ENCODE measurements at places on chromosomes 16 and 17.

- no peak for DNase-seq
Observed at GRCh38 chr16:64627288-64627687, 494.6 kb downstream of the CDH11 start.

GRCh38 chr16:66469947-66470546 is 43.0 kb downstream of the BEAN1 start:
- no peak for DNase-seq

GRCh38 chr17:1796800-1797199 is 32.9 kb downstream of the SMYD4 start:
- DNase-seq: no peak

DNA sequence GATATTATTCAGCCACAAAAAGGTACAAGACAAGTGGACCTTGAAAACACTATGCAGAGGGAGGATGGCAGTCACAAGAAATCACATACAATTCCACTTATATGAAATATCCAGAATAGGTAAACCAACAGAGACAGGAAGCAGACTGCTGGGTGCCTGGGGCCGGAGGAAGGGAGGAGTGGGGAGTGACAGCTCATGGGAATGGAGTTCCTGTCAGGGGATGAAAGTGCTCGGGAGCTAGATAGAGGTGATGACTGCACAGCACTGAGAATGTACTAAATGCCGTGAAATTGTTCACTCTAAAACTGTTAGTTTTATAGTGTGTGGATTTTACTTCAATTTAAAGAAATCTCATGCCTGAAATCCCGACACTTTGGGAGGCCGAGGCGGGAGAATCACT is 74.2 kb upstream of the MED9 start:
- no peak for DNase-seq

GRCh38 chr17:63378411-63379375 is 67.4 kb downstream of the CYB561 start:
- no peak for DNase-seq

GRCh38 chr17:1486802-1487695 is 5.4 kb downstream of the MYO1C start:
- peak; percentile 62 for DNase-seq

DNA sequence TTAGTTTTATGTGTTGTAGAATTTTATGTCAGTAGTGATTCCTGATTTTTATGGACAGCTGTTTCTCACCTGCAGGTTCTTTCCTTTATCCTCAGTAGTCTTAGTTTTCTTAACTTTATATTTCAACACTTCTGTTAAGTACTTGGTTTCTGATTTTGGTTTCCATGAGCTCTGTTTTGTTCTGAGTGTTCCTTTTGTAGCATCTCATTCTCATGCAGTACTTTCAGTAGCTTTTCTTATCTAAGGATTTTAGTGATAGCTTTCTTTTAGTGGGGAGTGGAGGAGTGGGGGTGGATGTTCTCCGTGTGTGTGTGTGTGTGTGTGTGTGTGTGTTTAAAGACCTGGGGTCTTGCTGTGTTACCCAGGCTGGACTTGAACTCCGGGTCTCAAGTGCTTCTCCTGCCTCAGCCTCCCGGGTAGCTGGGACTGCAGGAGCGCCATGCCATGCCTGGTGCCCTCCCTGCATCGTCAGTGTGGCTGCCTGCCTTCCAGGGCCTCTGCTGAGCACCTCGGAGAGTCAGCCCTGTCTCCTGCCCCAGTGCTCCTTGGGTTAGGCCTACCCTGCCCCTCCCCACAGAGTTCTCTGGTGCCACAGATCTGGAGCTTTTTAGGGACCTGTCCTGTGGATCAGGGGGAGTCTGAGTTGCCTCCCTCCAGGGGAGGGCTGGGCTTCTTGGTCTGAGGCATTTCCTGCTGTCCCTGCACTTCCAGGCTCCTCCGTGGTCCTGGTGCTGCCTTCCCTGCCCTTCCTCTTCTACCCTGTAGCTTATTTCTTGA is 4.3 kb upstream of the ZNF750 start:
- no peak for DNase-seq

DNA sequence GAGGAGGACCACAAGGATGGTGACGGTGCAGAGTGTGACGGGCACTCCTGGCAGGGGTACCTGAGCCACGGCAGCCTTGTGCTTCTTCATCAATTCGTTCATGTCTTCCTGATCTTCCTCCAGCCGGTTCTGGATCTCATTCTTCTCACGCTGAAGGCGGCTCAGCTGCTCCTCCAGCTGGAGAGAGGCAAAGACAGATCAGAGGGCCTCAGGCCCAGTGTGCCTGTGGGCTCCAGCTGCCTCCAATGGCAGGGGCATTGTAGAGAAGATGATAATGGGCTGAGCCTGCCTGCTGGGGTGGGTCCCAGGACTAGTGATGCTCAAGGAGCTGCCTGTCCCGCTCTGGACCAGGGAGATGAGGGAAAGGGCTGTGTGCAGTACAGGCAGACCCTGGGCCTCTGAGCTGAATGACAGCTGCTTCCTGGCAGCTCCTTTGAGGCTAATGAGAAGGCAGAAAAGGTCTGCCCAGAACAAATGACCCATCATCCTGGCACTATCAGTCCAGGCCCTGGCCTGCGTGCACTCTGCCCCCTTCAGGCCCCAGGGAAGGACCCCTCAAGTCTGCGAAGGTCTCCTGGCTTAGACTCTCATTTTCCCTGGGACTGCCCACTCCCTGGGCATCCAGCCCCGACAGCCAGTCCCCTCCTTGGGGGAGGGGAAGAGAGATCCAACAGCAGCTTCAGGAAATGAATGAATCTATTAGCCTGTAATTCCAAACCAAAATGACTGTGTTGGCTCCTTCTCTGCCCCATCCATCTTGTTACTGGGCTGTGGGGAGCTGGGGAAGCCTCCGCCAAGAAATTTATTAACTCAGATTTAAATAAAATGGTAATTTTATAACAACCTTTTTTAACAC is 48.0 kb downstream of the PIPOX start:
- no peak for DNase-seq

GRCh38 chr17:21278450-21279197 is 5.9 kb upstream of the MAP2K3 start:
- no peak for DNase-seq

GRCh38 chr17:39573447-39574298 is 34.0 kb downstream of the NEUROD2 start:
- no peak for DNase-seq

DNA sequence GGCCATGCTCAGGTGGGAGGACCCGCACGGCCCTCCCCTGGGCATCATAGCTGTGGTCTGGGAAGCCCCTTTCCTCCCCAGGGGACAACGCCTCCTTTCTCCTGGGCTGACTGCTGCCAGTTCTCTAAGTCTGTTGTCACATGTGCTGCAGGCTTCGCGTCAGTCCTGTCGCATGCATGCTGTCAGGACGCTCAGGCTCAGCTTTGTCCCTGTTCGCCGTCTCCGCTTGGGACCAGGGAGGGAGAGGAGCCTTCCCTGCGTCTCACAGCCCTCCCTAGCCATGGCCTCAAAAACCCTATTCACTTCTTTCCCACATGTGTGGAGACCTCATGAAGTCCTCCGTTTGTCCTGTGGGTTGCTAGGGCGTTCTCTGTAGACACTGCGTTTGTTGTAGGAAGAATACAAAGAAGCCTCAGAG is 21.4 kb downstream of the LDHD start:
- no peak for DNase-seq

DNA sequence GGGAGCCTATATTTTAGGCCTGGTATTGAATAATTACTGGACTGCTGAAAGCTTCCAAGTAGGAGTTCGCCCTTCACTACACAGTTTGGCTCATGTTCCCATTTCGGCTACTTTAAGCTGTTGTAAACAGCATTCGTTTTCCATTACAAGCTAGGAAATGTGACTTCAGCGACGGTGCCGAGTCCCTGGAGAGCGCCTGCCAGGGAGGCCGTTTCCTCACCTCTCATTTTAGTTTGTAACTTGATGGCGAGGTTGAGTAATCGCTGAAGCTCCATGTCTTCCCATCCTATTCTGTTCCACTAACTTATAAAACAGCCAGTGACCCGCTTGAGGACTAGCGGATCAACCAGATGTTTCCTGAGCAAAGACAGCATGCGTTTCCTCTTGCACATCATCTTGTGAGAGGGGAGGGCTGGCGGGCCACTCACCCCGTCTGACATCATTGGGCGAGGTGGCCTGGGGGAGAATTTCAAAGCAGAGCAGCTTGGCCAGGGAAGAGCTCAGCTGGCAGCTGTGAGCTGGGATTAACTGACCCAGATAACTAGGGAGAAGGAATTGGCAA is 32.9 kb downstream of the PCTP start:
- DNase-seq: no peak

DNA sequence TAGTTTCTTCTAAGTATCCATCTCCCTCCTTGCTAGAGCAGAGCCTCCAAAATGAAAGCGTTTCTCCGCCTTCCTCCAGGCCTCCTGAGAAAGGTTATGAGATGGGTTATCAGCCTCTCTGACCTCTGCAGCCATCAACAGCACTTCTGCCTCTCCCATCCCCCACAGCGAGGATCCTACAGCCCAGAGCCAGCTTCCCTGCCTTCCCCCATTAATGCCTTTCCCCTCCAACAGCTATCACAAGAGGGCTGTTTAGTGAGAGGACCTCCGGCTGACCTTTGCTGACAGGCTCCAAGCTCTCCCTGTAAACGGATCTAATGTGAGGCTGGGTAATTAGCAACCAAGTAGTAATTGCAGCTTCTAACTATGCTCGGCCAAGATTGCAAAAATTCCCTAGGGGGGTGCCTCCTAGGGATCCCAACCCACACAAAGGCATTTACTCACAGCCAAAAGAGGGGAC is 55.8 kb downstream of the ZFHX3 start:
- DNase-seq: no peak

DNA sequence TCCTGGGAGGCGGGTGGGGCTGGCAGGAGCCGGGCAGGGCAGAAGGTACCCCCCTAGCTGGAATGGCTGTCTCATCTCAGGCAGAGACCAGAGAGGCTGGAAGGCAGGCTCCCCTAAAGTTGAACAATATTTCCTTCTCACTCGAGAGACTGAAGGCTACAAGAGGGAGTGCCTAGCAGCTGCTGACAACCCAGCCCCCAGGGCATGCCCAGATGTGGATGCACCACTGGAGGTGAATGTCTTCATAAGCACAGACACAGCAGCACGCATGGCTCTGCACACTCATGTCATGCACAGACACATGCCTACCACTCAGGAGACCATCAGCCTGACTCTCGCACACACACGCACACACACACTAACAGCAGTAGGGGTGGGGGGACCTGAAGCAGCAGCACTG is 179.0 kb downstream of the CCT6B start:
- no peak for DNase-seq
